Effector memory CD4-positive, alpha-beta T cell (primary cell): ENCODE measurements at places on chromosomes 13 and 19.

DNA sequence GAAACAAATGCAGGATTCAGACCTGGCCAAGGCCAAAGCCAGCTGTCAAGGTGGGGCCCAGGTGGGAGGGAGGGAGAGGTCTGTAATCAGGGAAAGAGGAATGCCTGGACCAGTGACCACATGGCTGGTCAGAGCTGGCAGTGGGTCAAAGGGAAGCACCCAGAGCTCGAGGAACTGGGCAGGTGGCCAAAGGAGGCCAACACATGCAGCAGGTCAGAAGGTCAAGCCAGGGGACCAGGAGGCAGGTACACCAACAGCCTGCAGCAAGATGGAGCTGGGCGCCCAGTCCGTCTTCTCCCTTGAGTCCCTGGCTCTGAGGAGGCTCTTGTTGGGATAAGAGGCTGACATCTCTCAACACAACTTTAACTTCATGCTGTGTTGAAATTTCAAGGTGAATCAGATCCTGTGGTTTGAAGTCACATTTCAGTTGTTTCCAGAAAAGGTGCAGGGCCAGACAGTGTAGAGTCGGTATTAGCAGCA lies 17.1 kb downstream of the GPATCH1 start:
- no peak for DNase-seq

DNA sequence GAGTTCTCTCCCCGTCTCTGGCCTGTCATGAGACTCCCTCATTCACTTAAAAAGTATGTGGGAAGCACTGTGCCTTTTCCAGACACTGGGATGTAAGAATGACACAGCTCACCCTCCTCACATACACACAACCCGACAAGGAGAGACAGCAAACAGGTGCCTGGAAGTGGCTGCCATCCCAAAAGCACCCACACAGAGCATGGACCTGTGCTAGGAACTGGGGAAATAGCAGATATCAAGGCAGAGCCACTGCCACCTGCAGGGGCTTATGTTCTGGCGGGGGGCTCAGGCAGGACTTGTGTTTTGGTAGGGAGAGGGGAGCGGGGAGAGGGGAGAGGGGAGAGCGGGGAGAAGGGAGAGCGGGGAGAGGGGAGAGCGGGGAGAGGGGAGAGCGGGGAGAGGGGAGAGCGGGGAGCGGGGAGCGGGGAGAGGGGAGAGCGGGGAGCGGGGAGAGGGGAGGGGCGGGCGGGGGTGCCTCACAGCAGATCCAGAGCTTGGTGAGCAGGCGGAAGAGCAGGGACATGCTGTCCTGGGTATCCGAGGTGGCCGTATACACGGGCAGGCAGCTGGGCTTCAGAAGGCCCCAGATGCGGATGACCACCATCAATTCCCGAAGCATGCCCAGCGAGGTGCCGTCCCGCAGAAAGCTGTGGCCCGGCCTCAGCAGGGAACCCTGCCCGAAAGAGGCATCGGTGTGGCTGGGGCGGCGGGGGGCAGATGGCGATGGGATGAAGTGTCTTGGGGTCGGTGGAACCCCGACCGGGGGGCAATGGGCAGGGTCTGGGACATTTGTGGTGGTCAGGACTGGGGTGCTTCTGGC lies 12.2 kb downstream of the CFD start:
- no peak for DNase-seq

- no peak for DNase-seq
These were observed 216.3 kb upstream of the ZNF507 start for GRCh38 chr19:32129141-32129540.

- no peak for DNase-seq
These were observed 36.8 kb upstream of the TPM4 start for GRCh38 chr19:16039545-16039944.

DNA sequence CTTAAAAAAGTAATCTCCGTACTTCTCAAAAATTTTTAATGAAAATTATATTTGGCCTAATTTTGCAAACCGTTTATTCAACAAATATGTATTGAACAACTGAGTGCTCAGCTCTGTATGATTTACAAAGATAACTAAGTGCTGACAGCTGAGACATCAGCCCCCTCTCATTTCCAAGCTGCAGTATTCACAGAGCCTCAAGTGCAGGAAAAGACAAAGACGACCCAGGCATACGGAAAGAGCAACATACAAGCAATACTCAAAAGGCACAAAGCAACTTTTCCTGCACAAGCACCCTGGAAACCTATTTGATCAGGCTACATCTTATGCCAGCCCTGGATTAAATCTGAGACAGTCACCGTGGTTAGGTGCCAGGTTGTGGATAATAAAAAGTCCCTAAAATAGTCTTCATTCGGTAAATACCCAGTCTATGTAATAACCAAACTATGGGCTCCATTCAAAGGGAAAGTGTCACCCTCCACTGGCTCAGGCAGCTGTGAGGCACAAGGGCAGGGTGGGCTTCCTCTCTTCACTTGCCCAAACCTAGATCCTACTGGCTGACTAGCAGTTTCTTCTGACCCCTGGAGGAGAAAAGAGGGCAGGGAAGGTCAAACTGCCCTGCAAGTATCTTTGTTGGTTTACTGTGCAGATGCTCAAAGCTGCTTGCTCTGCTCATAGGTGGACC lies 65.5 kb downstream of the TBC1D4 start:
- no peak for DNase-seq

- no peak for DNase-seq
These were observed 870.1 kb downstream of the PCDH9 start for GRCh38 chr13:66359910-66360552.

GRCh38 chr19:46861691-46862502 lies 1.1 kb downstream of the ARHGAP35 start:
- DNase-seq: no peak

DNA sequence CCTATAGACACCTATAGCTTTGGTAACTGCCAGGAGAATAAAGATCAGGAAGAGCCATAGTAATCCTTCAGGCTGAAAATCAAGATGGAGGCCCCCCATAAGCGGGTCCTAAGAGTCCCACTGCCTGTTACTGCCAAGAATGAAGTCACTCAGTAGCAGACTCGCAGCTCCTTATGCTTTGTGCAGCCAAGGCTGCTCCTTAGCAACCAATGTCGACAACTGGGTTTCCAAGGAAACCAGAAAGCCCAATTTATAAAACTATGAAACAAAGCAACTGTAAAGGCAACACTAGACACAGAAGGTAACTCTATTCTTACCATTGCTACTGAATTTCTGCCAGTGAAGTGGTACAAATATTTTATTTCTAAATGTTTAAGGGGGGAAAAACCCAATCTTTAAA lies 56.5 kb downstream of the DCLK1 start:
- DNase-seq: no peak

- no peak for DNase-seq
These were observed 707.5 kb downstream of the SLITRK6 start for GRCh38 chr13:85091631-85092234.

GRCh38 chr13:30871588-30872275 lies 34.3 kb upstream of the MEDAG start:
- DNase-seq: no peak

DNA sequence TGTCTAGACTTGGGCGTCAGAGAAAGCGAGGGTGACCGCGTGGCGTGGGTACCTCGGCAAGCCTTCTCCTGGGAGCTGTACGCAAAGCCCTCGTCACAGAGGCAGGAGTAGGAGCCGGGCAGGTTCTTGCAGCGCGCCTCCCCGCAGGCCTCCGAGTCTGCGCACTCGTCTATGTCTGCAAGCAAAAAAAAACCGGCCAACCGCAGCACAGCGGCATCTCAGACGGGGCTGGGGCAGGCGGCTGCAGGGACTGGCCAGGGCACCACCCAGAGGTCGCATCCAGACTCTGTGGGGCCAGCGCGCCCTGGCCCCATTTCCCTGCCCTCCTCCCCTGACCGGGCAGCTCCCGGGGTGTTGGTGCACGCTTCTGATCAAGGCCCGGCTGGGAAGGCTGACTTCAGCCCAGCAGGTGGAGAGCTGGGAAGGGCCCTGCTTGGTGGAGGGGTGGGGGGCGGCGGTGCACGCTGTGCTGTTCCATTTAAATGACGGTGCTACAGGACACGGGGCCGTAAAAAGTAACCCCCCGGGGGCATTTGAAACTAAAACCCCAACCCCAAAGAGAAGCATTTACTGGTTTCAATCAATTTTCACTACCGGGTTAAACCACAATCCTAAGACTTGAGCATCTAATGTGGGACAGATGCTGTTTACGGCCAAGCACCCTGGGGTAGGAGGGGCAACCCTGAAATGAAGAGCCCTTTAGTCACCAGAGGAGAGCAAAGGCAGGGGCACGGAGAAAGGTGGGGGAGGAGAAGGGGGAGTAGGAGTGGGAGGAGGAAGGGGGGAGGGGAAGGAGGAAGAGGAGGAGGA lies 28.2 kb downstream of the GAS6 start:
- no peak for DNase-seq

GRCh38 chr19:11560404-11561051 lies 1.5 kb upstream of the ELOF1 start:
- DNase-seq: peak; percentile 34

DNA sequence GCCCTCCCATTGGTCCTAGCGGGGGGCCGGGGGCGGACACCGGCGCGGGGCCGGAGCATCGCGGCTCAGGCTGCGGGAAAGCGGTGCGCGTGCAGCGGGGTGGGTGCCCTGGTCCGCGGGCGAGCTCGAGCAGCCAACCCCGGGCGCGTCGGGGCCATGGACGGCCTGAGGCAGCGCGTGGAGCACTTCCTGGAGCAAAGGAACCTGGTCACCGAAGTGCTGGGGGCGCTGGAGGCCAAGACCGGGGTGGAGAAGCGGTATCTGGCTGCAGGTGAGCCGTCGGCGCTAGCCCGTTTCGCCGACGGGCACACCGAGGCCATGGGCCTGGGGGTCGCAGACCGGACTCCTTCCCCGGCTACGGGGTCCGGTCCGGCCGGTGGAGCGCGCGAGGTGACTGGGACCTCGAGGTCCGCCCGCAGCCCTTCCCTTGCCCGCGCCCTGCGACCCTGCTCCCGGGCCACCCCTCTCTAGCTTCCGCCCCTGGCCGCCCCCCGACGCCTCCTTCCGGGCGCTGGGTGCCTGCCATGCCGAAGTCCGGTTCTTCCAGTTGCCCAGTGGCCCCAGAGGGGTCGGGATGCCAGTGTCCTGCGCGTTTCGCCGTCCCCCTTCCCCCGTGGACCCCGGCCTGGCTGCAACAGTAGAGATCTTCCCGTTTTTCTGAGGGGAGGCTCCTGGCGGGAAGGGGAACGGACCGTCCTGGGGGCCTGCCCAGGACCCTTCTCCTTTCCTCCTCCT lies at the start of gene REEP6:
Gene REEP6 (plus strand): TSS at position 68 of the 735 bp plus-strand sequence. CDS start 89 bp downstream, at position 157.
- DNase-seq: no peak
